ENCODE measurements at places on chromosomes 7 and 10.

DNA sequence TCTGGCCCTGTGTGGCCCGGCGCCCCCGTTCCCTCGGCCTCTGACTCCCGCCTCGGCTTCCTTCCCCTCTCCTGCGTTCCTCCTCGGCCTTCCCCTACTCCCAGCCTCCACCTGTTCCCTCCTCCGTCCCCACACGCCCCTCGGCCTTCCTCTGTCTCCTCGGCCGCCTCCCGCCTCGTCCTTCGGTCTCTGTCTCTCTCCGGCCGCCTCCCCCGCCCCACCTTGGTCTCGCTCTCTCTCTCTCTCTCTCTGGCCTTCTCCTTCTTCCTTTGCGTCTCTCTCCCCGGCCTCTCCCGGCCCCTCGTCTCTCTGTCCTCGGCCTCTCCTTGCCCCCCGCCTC, 588 bp downstream of the GET4 start:
- no peak for DNase-seq

DNA sequence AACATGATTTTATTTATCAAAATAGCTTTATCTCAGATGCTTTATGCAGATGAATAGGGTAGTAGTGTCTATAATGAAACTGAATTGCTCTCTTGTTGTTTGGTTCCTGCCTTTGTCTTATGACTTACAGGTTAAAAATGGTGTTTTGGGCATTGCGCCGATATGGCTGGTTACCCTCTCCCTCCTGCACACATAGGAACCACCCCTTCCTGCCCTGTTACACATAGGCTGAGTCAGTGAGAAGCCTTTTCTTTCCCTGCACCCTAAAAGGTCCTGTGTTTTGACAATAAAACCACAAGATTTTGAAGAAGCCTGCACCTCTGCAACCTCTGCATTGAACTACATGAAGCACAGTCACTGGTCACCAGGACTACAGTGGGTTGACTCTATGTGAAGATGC, 655.8 kb upstream of the ANKRD30A start:
- no peak for DNase-seq

DNA sequence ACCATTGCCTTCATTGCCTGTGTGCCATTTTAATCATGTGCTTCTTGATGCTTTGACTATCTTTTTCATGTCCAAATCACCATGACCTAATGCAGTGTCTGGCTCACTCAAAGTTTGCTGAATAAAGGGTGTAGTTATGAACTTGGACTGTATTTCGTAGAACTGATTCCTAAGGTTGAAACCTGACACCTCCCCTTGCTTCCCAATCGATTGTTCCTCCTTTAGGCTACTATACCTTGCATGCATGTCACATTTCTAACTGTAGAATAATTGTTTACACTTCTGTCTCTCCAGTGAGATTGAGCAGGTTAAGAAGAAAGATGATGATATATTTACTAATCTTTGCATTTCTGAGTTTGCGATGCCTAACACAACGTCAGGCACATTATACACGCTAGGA, 41.0 kb upstream of the CDK1 start:
- no peak for DNase-seq

DNA sequence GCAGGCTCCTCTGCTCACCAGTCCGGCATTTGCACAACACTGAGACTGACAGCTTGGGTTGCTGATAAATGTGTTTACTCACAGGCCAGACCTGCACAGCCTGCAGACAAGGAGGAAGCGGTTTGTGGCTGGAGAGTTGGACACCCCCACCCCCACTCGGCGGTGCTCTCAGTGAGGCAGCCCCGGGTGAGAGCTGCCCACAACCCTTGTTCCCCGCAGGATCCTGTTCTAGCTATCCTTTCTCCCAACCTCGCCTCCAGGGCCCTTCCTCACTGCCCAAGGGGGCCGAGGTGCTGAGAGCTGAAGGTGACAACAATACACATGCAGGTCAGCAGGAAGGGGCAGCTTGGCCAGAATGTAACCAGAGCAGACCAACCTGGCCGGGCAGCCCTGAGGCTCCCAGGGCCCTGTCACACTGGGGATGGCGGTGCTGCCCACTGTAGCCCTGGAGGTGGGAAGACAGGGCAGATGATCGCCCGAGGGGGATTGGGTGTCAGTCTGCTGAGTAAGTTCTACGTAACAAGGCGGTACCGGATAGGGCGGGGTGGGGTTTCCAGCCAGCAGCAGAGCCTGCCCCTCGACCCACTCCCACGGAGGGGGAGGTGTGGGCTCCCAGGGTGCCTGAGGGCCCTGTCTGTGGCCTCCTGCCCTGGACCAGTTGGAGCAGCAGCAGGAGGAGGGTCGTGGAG, 2.1 kb upstream of the ADAM8 start:
- peak; percentile 78 for DNase-seq

DNA sequence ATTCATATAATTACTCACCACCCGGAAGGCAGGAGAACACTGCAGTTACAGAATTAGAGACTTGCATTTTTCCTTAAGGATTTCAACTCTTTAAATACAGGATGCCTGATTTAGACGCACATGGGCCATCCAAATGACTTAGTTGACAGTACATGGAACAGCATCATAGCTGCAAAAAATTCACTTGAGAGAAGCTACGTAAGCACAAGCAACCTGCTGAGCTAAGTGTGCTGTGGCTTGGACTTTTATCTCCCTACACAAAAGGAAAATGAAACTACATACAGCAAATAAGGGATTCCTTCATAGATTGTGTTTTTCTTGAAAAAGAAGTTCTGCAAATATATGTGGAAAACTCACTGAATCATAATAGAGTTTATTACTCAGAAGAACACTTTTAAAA, 152.6 kb downstream of the POU6F2 start:
- DNase-seq, result no peak

GRCh38 chr10:97546456-97547270, 25.9 kb upstream of the ANKRD2 start:
- DNase-seq, result no peak

DNA sequence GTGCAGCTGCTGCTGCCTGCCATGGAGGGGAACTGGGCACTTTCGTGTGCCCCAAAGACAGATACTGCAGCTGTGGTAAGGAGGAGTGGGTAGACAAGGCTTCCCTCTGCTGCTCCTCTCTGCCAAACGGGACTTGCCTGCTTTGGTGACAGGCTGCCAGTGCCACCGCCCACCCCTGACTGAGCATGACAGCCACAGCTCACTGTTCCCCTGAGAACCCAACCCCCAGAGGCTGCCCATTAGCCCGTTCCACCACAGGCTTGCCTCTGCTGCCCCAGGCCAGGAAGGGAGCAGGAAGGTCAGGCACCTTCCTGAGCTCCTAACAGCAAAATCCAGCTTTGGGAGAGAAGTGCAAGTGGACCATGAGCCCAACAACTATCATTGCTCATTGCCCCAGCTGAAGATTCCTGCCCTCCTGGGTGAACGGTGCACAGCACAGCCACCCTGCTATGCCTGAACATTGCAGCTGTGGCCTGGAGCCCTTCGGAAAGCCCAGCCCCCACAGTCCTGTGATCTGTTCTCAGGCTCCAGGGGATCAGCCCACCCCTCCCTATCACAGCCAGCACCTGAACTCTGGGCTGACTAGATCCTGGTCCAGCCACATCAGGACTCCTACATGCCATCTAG, 58.7 kb upstream of the ANTXRL start:
- peak; percentile 52 for DNase-seq

- DNase-seq, result peak; percentile 100
Observed at GRCh38 chr7:100428967-100429636, 529 bp upstream of the MEPCE start.

DNA sequence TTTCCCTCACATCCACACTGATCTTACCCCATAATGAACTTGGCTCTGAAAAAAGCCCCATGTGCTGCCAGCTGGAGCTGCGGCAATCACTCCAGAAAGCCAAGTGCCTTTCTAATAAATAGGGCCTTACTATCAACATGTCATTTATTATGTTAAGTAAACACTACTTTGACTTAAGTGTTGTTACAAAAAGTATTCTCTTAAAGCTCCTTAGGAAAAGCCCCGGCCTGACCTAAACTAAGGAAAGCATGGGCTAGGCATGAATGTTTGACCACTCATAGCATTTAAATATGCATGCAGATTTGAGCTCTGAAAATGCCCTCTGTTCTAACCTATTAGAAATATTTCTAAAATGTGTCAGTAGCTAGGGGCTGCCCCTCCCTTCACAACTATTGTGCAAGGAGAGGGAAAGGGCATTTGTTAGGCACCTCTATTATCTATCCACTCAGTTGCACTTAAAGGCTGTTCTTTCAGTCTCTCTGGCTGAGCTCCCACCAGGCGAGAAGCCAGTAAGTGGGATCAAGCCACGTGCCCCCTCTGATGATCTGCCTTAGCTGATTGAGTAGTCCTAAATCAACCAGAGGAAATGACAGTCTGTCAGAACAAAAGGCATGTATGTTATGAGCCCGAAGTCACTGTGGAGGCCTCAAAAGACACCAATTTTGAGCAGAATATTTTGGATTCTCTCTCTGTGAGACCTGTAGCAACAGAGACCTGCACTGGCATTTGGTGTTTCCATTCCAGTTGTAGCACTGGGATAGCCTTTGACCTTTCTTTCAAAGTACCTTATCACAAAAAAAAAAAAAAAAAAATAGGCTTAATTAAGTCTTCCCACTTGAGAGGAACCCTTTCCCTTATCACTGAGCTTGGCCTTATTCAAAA, 77.1 kb downstream of the ITGB8 start:
- peak; percentile 72 for DNase-seq

GRCh38 chr10:79491143-79491835, 21.0 kb upstream of the EIF5AL1 start:
- no peak for DNase-seq

- DNase-seq, result no peak
Observed at GRCh38 chr7:15446280-15446679, 115.5 kb downstream of the AGMO start.

- no peak for DNase-seq
Observed at GRCh38 chr7:116843378-116843777, 19.0 kb upstream of the CAPZA2 start.

DNA sequence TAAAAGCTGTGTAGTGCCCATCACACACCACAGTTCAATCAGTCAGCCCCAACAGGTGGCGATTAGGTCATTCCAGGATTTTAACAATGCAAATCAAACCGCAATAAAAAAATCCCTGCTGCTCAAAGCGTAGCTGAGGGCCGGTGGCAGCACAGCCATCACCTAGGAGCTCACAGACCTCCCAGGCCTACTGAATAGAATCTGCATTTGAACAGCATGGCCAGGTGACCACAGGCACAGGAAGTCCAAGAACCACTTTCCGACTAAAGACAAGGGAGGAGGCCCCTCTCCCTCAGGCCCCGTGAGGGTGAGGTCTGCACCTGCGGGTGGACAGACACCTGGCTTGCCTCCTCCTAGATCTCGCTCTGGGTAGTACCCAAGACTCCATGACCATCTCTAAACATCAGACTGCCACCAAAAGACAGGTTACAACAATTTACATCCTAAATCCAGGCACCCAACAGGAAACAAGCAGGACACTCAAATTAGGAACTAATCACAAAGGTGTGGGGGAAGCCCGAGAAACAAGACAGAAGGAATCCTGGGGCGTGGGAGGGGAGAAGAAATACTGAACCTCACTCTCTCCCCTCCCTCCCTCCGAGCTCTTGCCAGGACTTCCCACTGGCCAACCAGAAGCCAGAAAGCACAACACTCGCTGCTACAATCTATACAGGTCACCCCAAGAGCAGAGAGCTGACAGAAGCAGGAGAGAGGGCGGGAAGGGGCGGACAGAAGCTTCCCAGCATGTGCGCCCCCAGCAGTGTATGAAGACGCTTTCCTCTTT, 19.2 kb downstream of the GNA12 start:
- no peak for DNase-seq

GRCh38 chr10:110842326-110842904, 29.3 kb upstream of the PDCD4 start:
- no peak for DNase-seq

DNA sequence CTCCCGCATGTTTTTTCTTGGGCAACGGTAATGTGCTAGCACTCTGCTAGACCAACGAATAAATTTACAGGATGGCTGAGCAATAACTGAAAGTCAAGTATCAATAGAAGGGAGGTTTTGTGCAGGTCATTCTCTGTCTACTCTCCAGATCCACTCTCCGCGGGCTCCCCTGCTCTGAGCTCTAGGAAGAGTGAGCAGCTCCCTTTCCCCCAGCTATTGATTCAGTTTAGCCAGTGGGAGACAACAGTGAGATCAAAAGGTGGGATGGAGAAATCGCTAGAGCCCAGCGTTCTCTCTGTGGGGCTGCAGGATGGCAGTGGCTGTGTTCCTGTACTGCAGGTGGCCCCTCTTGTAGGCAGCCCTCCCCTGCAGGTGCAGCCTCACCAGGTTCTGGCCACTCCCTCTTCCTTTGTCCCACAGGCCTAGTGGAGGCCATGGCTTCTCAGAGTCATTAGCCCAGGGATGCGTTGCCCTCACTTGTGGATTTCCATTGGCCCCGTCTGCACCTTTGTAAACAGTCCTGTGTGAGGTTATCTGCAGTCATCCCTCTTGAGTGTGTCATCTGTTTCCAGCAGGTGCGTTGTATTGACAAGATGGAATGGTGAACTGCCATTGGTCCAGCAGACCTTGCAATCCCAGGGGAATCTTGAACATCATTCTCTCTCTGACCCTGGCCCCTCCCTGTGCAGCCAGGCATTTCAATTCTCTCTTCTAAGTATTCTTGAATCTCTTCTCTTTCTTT, 11.1 kb downstream of the MSRB2 start:
- no peak for DNase-seq

GRCh38 chr7:3250725-3251124, 50.3 kb upstream of the SDK1 start:
- DNase-seq, result no peak

GRCh38 chr7:96116173-96116572, 205.7 kb downstream of the SLC25A13 start:
- DNase-seq, result no peak

- DNase-seq, result no peak
Observed at GRCh38 chr7:34463830-34464229, 194.2 kb upstream of the NPSR1 start.

- no peak for DNase-seq
Observed at GRCh38 chr10:103617602-103618385, 124.3 kb downstream of the NEURL1 start.

GRCh38 chr10:132659206-132660091, 121.9 kb downstream of the INPP5A start:
- no peak for DNase-seq

DNA sequence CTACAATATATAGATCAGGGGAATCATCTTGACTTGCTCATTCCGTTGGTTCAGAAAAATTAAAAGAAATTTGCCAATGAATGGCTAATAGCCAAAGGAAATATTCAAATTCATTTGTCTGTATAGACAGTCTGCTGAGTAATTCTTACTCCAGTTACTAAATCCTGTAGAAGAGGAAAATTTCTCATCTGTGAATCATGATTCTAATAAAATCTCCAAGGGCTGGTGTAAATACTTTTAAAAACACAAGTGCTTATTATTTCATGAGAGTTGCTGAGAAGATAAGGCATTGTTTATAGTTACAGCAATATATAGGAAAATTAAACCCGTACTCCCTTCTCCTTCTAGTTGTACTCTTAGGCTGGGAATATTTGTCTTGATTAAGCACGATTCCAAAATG, 53.0 kb downstream of the WNT2 start:
- no peak for DNase-seq

DNA sequence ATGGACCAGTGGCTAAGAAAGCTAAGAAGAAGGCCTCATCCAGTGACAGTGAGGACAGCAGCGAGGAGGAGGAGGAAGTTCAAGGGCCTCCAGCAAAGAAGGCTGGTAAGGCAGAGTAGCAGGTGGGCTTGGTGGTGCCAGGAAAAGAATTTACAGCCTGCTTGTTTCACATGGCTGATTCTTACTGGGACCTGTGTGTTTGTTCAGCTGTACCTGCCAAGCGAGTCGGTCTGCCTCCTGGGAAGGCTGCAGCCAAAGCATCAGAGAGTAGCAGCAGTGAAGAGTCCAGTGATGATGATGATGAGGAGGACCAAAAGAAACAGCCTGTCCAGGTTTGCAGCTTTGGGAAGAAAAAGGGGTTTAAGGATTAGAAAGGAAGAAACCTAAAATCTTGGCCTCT, 5.0 kb downstream of the NOLC1 start:
- DNase-seq, result no peak

Measured in upper lobe of right lung (tissue), 1 donor.